ENCODE measurements at places on chromosomes 16 and 17.

- DNase-seq, result no peak
Measured at GRCh38 chr17:78294776-78295175, 63.3 kb downstream of the TMEM235 start.

DNA sequence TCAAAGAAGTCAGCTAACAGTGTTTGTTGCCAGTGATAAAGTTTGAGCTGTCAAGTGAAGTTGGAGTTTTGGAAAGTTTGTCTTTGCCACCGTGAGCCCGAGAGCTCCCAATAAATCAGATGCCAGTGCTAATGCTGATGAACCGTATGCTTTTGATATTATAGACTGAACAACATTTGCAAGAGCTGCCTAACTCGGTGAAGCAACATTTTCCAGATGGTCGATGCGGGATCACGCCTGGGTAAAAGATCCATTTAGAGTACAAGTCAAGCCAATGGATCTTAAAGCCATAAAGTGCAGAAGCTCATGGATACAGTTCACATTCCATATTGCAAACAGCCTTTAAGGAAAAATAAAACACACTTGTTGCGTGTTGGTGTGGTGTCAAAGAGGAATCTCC lies 9.6 kb downstream of the BANP start:
- no peak for DNase-seq

GRCh38 chr17:14325618-14326167 lies 24.8 kb downstream of the HS3ST3B1 start:
- DNase-seq, result no peak

GRCh38 chr17:60102632-60103096 lies 23.9 kb upstream of the HEATR6 start:
- DNase-seq, result peak; percentile 76

- DNase-seq, result no peak
Measured at GRCh38 chr16:24497440-24497839, 41.9 kb upstream of the RBBP6 start.

- no peak for DNase-seq
Measured at GRCh38 chr17:2936771-2937321, 126.6 kb downstream of the OR1D5 start.

GRCh38 chr16:85014311-85014710 lies 3.0 kb upstream of the ZDHHC7 start:
- no peak for DNase-seq

- no peak for DNase-seq
Measured at GRCh38 chr16:9869776-9870175, 312.5 kb downstream of the GRIN2A start.

DNA sequence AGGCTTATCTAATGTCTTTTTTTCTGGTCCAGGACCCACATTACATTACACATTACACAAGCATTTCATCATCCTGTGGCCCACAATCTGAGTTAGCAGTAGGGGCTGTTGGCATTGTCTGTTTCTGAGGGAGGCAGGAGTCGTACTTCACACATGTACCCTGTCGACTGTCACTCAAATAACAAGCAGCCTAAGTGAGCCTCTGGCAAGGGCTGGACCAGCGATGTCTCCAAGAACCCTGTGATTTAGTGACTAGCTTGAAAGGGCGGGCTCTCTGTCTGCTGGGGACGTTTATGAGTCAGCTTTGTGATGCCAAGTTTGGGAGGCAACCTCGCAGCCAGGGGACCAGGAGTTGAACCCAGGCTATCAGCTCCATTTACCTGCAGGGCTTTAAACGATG lies 251.4 kb downstream of the HS3ST3B1 start:
- no peak for DNase-seq

GRCh38 chr16:31118223-31119155 lies 1.0 kb downstream of the KAT8 start:
- DNase-seq, result no peak

- DNase-seq, result no peak
Measured at GRCh38 chr17:79053251-79053925, 21.2 kb upstream of the ENGASE start.

- DNase-seq, result no peak
Measured at GRCh38 chr17:38663964-38664644, 10.7 kb downstream of the EPOP start.

GRCh38 chr17:51888816-51889215 lies 269.7 kb downstream of the CA10 start:
- no peak for DNase-seq

GRCh38 chr16:30485818-30486436 lies 13.4 kb downstream of the ITGAL start:
- DNase-seq, result no peak

GRCh38 chr17:49001671-49002070 lies 4.5 kb downstream of the IGF2BP1 start:
- no peak for DNase-seq

DNA sequence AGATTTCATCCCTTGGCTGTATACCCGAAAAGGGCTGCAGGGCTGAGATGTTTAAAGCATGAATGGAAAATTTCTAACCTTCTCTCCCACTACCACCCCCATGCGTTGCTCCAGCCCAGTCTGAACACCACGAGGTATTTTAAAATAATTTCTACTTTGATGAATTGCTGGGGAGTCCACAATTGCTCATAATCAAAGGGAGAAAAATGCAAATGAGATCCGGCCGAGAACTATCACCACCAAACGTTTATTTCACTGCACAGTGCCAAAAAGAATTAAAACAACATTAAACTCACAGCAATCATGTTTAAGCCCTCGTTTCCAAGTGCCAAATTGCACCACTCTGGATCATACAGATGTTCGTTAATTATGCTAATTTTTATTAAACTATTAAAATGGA lies 36.7 kb downstream of the SNX11 start:
- DNase-seq, result no peak

DNA sequence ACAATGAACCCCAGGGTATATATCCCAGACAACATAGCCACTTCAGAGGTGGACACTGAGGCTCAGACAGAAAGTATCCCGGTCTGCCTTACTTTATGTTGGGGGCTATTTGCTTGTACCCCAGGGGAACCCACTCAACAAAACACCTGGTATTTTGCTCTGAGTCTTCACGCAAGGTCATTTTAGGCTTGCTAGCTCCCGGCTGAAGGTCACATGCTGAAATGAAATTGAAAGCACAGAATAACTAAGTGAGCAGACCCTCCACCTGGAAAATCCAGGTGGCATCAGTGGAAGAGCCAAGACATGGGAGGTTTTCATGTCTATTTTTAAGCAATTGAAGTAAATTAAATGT lies 4.1 kb upstream of the KDM8 start:
- no peak for DNase-seq

GRCh38 chr17:77676237-77676661 lies 282.3 kb upstream of the TNRC6C start:
- DNase-seq, result no peak

- DNase-seq, result no peak
Measured at GRCh38 chr17:76438906-76439305, 14.0 kb downstream of the UBE2O start.

DNA sequence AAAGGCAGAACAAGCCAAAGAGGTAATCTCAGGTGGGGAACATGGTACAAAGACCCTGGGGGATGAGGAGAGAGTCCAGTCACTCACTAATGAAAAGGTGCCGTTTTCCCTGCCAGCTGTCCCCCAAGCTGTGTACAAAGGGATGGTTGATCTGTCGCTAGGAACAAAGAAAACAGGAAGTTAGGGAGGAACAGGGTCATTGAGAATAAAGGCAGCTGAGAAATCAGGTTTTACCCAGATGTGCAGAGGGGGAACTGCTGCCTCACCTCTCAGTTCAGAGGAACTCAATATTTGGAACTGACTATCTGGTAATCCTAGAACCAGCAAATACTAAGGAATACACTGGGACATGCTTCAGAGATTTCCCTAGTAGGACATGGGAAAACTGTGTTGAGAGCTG lies 1.5 kb downstream of the RSKR start:
- peak; percentile 45 for DNase-seq

DNA sequence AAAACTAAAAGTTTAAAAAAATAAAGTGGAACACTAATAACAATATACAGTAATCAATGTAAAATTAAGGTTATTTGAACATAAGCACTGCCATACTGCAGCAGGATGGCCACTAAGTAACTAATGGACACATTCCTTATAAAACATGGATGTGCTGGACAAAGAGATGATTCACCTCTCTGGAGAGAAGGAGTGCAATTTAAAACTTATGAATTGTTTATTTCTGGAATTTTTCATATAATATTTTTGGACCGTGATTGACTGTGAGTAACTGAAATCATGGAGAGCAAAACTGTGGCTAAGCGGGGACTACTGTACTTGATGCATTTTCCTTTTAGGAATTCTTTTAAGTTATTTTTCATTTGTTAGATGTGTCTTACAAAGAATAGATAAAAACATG lies 21.8 kb downstream of the CBFB start:
- DNase-seq, result no peak

DNA sequence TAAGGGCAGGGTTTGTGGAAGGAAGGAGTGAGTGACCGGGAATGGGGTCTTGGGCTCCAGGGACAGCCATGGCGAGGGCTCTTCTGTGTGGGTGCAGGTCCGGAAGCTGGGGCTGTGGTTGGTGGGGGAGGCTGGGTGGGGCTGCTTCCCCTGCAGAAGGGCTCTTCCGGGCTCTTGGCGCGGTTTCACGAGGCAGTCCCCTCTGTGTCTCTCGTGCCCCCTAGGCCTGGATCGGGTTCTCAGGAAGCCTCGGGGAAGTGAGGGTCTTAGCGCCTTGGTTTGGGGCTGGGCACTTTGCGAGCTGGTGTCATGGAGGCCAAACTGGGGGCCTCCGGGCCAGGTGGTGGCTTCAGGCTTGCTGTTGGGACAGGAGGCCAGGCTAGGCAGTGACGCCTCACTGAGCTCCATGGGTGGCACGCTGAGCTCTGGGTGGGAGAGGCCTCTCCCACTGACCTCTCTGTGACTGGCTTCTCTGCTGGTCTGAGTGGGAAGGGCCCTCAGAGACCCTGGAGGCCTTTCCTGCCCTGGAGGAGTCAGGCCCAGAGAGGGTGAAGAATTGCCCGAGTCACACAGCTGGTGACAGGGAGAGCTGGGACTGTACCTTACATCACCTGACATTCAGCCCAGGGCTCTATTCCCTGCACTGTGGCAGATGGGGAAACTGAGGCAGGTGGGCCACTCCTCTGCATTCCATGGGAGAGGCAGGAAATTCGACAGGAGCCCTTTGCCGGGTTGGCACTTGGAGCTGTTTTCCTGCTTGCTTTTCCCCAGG lies 8.2 kb downstream of the ADCY7 start:
- DNase-seq, result no peak

DNA sequence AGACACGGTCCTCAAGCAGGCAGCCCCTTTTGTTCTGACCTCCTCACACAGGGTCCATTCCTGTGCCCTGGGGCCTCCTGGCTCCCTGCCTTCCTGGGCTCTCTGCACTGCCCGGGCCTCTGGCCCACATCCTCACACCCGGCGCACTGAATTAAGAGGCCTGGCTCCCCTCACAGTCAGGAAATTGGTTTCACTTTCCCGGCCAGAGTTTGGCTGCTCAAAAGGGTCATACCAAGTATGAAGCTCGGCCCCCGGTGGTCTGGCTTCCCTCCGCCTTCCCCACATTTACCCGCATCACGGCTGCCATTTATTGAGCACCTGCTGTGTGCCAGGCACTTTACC lies 220.0 kb downstream of the NTN1 start:
- DNase-seq, result no peak

DNA sequence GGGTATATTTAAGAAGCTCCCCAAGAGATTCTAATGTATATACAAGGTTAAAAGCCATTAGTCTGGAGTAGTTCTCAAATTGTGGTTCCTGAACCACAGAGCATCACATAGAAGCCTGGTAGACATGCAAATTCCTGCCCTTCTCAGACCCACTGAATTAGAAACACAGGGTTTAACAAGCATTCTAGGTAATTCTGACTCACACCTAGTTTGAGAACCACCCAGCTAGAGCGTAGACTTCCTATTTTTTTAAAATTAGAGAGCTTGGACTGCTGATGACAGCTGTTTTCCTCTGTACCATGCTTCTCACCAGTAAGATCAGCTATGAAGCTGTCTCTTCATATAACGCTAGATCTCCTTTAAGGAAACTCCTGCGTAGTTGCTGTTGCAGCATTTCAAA lies 50.6 kb downstream of the HS3ST3B1 start:
- DNase-seq, result peak; percentile 14

DNA sequence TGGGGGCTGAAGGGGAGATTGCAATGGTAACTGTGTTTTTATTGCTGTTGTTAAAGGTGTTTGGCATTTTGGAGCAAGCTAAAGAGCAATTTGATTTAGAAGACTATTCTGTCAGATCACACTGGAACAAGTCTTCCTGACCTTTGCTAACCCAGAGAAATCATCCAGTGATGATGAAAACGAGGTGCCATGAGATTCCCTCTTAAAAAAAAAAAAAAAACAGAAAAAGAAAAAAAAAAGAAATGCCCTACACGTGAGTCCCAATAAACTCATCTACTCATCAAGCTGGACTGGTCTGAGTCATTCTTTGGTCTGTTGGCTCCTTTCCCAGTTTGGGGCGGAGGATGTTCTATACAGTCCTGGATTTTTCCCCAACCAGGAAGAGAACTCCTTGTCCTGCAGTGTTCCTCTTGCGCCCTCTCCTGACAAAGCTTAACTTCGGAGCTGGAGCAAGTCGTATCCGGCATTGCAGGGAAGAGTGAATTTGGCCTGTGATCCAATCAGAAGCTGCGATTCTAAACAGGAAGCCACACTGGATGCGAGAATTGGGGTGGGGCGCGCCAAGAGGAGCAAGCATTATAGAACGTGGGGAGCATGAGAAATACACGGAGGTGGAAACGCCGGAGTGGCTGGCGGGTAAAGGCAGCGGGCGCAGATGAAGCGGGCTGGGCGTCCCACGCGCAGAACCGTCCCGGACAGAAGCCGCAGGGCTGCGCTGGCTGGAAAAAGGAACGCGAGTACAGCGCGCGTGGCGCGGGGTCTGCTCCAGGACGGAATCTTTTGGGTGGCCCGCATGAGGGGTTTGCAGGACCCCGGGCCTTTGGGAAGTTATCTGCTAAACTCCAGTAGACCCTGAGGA lies 22.4 kb upstream of the CRYM start:
- DNase-seq, result peak; percentile 97

GRCh38 chr17:29390851-29391631 lies 878 bp downstream of the TAOK1 start:
- peak; percentile 63 for DNase-seq

DNA sequence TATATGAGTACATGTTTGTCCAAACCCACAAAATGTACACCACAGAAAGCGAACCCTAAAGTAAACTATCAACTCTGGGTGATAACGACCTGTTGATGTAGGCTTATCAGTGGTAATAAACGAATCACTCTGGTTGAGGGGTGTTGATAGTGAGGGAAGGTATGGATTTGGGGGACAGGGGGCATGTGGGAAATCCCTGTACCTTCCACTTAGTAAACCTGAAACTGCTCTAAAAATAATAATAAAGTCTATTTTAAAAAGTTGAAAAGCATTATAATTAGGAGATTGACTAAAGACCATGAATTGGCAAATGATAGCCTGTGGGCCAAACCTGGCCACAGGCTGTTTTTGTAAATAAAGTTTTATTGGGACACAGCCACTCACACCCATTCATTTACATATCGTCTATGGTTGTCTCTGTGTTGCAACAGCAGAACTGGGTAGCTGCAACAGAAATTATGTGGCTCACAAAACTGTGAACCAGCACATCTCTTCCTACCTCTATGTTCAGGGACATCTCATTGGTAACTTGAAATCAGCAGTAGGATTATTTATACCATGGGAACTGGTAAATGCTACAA lies 85.5 kb upstream of the CDYL2 start:
- no peak for DNase-seq

GRCh38 chr17:7982666-7983065 lies 19.7 kb upstream of the GUCY2D start:
- no peak for DNase-seq

- no peak for DNase-seq
Measured at GRCh38 chr16:79167893-79168292, 432.6 kb downstream of the MAF start.

Data from KBM-7 (cell line).